ENCODE measurements at places on chromosomes 5 and 9.

DNA sequence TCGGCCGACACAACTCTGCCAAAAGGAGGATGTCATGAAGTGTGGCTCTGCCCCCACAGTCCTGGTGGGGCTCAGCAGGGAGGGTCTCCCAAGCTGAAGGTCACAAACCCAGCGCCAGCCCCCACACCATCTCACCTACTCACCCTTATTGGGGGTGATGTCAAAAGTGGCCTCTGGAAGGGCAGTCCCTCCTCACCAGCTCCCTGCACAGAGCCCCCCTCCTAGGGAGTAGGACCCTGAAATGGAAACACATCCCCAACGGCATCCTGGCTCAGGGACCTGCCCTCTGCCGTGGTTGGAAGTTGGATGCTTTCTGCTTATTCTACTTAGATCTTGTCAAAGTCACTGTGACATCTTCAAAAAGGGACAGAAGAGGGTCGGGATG, 89.5 kb downstream of the NSUN2 start:
- DNase-seq: no peak

DNA sequence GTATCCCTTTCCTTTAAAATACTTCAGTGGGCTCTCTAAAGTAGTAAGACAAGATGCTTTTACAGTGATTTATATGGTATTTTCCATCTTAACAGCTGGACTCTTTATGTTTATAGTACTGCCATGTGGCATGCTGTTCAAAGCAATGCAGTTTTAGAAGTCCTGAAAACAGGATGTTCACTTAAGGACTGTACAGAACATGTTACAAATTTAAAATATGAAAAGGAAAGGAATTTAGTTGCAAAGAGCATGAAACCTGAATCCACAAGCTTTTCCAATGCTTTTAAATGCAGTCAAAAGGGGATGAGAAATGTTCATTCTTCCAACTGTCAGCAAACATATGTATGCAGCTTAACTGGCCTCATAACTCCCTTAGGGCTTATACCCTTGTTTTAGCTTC, 580.2 kb downstream of the EFNA5 start:
- peak; percentile 34 for DNase-seq

DNA sequence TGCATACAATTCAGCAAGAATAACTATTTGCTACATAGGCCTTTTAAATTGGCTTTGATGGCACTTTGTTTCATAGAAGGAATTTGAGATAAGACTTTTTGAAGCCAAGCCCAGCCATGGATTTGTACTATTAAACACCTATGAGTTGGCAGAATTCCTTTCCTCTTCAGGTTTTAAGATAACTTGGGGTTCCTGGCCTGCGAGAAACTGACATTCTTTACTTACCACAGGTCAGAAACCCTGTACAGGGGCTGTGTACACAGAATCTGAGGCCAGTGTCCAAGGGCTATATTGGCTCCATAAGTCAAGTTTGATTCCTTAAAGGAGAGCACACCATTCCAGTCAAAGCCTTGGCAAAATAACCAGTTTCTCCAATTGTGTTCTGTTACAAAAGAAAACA, 10.8 kb upstream of the BTNL3 start:
- no peak for DNase-seq

- DNase-seq: peak; percentile 21
Observed at GRCh38 chr5:120124961-120125360, 339.1 kb upstream of the PRR16 start.

- peak; percentile 15 for DNase-seq
Observed at GRCh38 chr9:87193151-87193550, 245.8 kb upstream of the GAS1 start.

GRCh38 chr5:143698574-143698973, 113.4 kb upstream of the HMHB1 start:
- no peak for DNase-seq

Data from fibroblast of gingiva (primary cell).